Upper lobe of left lung (tissue), 6 donors: ENCODE measurements at places on chromosomes 7 and 10. TPM values are rescaled to one million over a fixed set of nuclear protein-coding genes. Genes with fewer than 3 reads are reported as not detected.

PTPRZ1 gene
- 1.0 TPM for total RNA-seq

- DNase-seq: peak; percentile 23
- no peaks in the 10 kb centered on the region for H3K36me3 ChIP-seq
- H3K27me3 ChIP-seq: peaks cover 11% of the 10 kb centered on the region
- H3K4me3 ChIP-seq: peak within 1 kb of the TSS; percentile 53
- H3K4me1 ChIP-seq: peaks cover 8% of the 10 kb centered on the region
- H3K27ac ChIP-seq: peak within 1 kb of the TSS; percentile 53
Observed at GRCh38 chr10:68560186-68560942, at the start of gene TET1. TET1 (plus strand) TSS chr10:68560337; CDS start chr10:68572339, 12,002 bp downstream.

CLDN3 gene
- total RNA-seq: 28.3 TPM

PKD2L1 gene
- total RNA-seq: 1.5 TPM

DNA sequence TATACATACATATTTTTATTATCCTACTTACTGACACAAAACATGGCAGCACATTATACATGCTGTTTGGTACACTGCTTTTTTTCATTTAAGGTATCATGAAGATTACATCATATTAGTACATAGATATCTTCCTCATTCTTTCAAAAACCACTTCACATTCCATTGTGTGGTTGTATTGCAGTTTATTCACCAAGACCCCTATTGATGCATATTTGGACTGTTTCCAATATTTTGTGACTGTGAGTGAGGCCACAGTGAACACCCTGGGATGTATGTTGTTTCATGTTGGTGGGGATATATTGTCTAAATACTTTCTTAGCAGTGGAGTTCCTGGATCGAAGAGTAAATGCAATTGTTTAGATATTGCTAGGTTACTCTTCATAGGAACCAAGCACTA is 39.0 kb downstream of the TFAM start:
- no peak overlapping the region for H3K27ac ChIP-seq
- no peak for DNase-seq
- H3K27me3 ChIP-seq: no peaks in the 10 kb centered on the region
- no peaks in the 10 kb centered on the region for H3K36me3 ChIP-seq
- no peaks in the 10 kb centered on the region for H3K4me1 ChIP-seq
- H3K4me3 ChIP-seq: no peak overlapping the region

TRPV5 gene
- total RNA-seq: not detected

- H3K4me1 ChIP-seq: no peaks in the 10 kb centered on the region
- H3K4me3 ChIP-seq: no peak overlapping the region
- DNase-seq: no peak
- H3K27ac ChIP-seq: no peak overlapping the region
Observed at GRCh38 chr10:104488439-104488832, 134.8 kb downstream of the CFAP58 start.

DNA sequence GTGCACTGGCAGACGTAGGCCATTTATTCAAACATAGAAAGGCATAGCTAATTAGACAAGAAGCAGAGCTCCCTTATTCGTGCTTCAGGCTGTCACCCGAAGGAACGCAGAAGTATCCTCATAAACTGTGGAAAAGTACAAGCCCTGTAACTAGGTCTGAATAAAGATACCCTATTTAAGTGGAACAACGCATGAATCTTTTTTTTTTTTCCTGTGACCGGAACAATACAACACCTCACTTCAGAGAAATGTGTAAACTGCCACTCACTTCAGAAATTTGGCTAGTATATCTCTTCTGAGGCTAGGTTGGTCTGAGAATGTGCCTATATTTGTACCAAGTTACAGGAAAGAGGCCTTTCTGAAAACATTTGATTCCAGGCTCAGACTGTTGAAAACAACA is 8.0 kb upstream of the CSTF2T start:
- H3K27ac ChIP-seq: no peak overlapping the region
- no peak overlapping the region for H3K4me3 ChIP-seq
- no peaks in the 10 kb centered on the region for H3K36me3 ChIP-seq
- no peaks in the 10 kb centered on the region for H3K27me3 ChIP-seq

GRCh38 chr10:21314906-21315644 is 210.4 kb downstream of the SKIDA1 start:
- H3K4me1 ChIP-seq: peaks cover 18% of the 10 kb centered on the region
- H3K27ac ChIP-seq: peak overlapping the region; percentile 55
- H3K36me3 ChIP-seq: no peaks in the 10 kb centered on the region
- no peak for DNase-seq
- H3K4me3 ChIP-seq: no peak overlapping the region
- no peaks in the 10 kb centered on the region for H3K27me3 ChIP-seq

DNA sequence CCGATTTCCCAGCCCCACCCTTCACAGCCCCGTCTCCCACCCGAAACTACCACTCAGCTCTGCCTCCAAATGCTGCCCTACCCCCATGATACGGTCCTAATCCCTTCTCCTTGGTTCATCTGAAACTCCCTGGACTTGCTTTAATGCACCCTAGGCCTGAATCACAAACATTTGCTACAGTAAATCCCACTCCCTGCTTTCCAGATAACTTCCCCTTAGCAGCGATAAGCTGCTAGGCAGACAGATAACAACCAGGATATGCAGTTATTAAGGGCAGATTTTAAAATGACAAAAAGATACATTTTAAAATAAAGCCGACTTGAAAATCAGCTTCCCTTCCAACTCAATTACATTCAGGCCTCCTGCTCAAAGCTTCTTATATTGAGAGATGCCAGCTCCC is 514.7 kb downstream of the GRID1 start:
- no peak overlapping the region for H3K4me3 ChIP-seq
- H3K36me3 ChIP-seq: no peaks in the 10 kb centered on the region
- no peak overlapping the region for H3K27ac ChIP-seq
- DNase-seq: no peak
- H3K27me3 ChIP-seq: no peaks in the 10 kb centered on the region

- DNase-seq: no peak
- H3K36me3 ChIP-seq: no peaks in the 10 kb centered on the region
- H3K4me1 ChIP-seq: peaks cover 4% of the 10 kb centered on the region
- no peak overlapping the region for H3K4me3 ChIP-seq
Observed at GRCh38 chr7:155166108-155166507, 96.0 kb downstream of the HTR5A start.

GRCh38 chr10:55837273-55837672 is 523.8 kb downstream of the ZWINT start:
- H3K36me3 ChIP-seq: no peaks in the 10 kb centered on the region
- no peaks in the 10 kb centered on the region for H3K27me3 ChIP-seq
- H3K4me1 ChIP-seq: no peaks in the 10 kb centered on the region
- no peak overlapping the region for H3K27ac ChIP-seq
- no peak for DNase-seq

DNA sequence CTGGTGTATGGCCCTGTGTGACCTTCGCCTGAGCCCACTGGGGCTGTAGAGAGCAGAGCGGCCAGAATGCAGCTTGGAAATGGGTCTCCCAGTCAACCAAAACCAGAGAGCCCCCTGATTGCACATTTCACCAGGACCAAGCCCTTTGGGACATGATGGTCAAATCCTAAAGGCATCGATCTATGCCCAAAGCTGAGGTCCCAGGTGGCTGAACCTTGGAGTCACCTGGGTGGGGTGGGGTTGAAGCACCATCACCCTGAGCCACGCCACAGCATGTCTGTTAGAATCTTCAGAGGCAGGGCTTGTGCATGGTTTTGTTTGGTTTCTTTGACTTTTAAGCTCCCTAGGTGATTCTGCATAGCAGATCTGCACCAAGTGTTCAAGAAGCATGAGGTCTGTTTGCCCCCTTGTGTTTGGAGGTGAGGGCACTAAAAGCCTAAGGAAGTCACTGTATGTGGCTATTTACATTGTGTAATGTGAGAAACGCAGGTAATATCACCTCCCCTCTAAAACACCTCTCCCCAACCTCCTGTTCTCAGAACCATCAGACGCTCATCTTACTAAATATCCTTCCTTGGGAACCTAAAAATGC is 9.6 kb downstream of the PKD1L1 start:
- no peak overlapping the region for H3K27ac ChIP-seq
- no peaks in the 10 kb centered on the region for H3K27me3 ChIP-seq
- DNase-seq: no peak
- H3K36me3 ChIP-seq: no peaks in the 10 kb centered on the region

ATOH7 gene
- not detected for total RNA-seq

DNA sequence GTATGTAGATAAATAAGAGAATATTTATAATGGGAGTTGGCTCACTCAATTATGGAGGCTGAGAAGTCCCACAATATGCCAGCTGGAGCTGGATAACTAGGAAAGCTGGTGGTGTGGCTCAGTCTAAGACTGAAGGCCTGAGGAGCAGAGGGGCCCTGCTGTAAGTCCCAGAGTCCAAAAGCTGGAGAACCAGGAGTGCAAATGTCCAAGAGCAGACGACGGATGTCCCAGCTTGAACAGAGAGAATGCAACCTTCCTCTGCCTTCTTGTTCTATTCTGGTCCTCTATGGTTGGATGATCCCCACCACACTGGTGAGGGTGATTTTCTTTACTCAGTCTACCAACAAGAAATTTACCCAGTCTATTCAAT is 13.2 kb downstream of the IL2RA start:
- H3K27me3 ChIP-seq: no peaks in the 10 kb centered on the region
- H3K4me3 ChIP-seq: no peak overlapping the region
- DNase-seq: no peak
- peaks cover 39% of the 10 kb centered on the region for H3K4me1 ChIP-seq

DNA sequence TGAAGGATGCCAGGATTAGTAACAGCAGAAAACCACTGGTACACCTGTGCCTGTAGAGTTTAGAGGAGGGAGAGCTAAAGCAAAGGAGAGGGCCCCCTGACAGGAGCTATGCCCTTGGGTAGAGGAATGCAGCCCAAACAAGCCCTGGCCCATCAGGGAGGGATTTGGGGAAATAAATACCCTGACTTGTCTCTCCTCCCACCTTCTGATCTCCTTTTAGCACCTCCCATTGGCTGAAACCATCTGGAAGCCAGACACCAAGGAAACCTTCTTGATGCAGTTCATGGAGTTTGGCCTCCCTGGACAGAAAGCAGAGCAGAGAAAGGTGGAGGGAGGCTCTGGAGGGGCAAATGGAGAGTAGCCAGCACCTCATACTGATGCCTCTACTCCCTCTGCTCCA is 45.3 kb downstream of the ADRA2A start:
- no peaks in the 10 kb centered on the region for H3K27me3 ChIP-seq
- no peak for DNase-seq
- H3K27ac ChIP-seq: no peak overlapping the region
- no peaks in the 10 kb centered on the region for H3K4me1 ChIP-seq
- no peaks in the 10 kb centered on the region for H3K36me3 ChIP-seq

DNA sequence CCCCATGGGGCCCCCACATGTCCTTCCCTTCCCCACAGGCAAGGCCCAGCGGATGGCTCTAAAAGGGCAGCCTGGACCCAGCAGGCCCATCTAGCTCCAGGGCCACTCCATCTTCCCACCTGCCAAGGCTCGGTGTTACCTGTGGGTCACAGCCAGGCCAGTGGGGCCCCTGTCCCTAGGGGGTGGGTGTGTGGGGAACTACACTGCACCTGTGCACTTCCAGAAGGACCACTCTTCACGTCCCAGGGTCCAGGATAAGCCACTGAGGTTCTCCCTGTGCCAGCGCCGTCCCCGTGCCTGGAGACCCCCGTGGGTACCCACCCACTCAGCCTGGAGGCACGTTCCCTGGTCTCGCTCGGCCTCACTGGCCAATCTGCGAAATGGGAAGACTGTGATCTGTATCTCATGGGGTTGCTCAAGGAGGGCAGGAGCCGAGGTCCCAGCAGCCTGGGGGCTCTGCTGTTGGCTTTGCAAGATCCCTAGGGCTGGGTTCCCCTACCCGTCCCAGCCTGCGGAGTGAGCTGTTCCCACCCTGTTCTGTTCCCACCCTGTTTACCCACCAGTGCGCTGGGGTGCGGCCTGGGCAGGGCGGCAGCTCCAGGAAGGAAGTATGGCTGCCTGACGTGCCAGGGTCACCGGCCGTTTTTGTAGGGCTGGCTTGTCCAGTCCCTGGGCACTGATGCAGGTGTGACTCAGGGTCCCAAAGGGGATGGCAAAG is 4.6 kb downstream of the PWWP2B start:
- no peak overlapping the region for H3K4me3 ChIP-seq
- no peaks in the 10 kb centered on the region for H3K27me3 ChIP-seq
- peak overlapping the region; percentile 94 for H3K27ac ChIP-seq
- DNase-seq: peak; percentile 74
- peaks cover 45% of the 10 kb centered on the region for H3K4me1 ChIP-seq

C10orf143 gene
- total RNA-seq: 6.0 TPM

GRCh38 chr7:102046373-102047117 is 229.1 kb downstream of the CUX1 start:
- H3K27ac ChIP-seq: no peak overlapping the region
- DNase-seq: no peak
- H3K4me1 ChIP-seq: peaks cover 14% of the 10 kb centered on the region
- H3K4me3 ChIP-seq: no peak overlapping the region
- H3K36me3 ChIP-seq: no peaks in the 10 kb centered on the region

DNA sequence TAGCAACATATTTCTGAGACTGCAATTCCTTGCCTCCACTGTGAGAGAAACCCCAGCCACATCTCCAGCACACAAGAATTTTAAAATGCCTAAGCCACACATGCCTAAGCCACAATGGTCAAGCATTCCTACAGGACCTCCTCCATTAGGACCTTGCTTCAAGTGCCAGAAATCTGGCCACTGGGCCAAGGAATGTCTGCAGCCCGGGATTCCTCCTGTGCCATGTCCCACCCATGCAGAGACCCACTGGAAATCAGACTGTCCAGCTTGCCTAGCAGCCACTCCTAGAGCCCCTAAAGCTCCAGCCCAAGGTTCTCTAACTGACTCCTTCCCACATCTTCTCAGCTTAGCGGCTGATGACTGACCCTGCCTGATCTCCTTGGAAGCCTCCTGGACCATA is 117.5 kb downstream of the AHR start:
- no peak overlapping the region for H3K4me3 ChIP-seq
- H3K27ac ChIP-seq: no peak overlapping the region
- no peaks in the 10 kb centered on the region for H3K27me3 ChIP-seq
- DNase-seq: no peak
- H3K4me1 ChIP-seq: no peaks in the 10 kb centered on the region
- no peaks in the 10 kb centered on the region for H3K36me3 ChIP-seq

- no peak for DNase-seq
- H3K27me3 ChIP-seq: no peaks in the 10 kb centered on the region
- no peak overlapping the region for H3K4me3 ChIP-seq
- peaks cover under 1% of the 10 kb centered on the region for H3K4me1 ChIP-seq
Observed at GRCh38 chr7:24916463-24917040, 63.4 kb downstream of the OSBPL3 start.

DNA sequence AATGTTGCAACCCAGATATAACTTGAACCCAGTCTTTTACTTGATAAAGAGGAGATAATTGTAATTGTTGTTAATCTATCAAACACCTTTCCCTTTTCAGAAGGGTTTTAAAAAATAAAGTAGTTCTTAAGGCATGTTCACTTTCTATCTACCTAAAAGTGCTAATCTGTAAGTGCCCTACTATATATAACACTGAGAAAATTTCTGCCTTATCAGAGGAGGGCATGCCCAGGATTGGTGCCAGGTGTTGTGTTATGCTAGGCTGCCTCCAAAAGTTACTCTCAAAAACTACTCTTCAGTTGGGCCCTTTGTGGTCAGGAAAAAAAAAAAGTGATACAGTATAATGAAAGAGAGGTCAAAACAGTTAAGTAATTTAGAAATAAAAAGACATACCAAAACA is 36.3 kb downstream of the SMNDC1 start:
- H3K36me3 ChIP-seq: no peaks in the 10 kb centered on the region
- no peak overlapping the region for H3K27ac ChIP-seq
- H3K4me1 ChIP-seq: peaks cover 25% of the 10 kb centered on the region
- no peaks in the 10 kb centered on the region for H3K27me3 ChIP-seq
- no peak overlapping the region for H3K4me3 ChIP-seq
